ENCODE measurements at places on chromosomes 2 and 18. TPM values are rescaled to one million over a fixed set of nuclear protein-coding genes. Genes with fewer than 3 reads are reported as not detected.

GRCh38 chr2:119468154-119468955, 36.7 kb downstream of the TMEM37 start:
- no peak overlapping the region for H3K4me3 ChIP-seq
- no peak overlapping the region for H3K27ac ChIP-seq
- peaks cover 6% of the 10 kb centered on the region for H3K4me1 ChIP-seq
- H3K27me3 ChIP-seq, result no peaks in the 10 kb centered on the region
- DNase-seq, result no peak

GRCh38 chr18:49241852-49242251, 218.6 kb downstream of the DYM start:
- no peaks in the 10 kb centered on the region for H3K27me3 ChIP-seq
- H3K36me3 ChIP-seq, result peaks cover 6% of the 10 kb centered on the region
- no peak overlapping the region for H3K4me3 ChIP-seq
- no peaks in the 10 kb centered on the region for H3K4me1 ChIP-seq

Gene ADAM23
- 3.0 TPM for total RNA-seq

DNA sequence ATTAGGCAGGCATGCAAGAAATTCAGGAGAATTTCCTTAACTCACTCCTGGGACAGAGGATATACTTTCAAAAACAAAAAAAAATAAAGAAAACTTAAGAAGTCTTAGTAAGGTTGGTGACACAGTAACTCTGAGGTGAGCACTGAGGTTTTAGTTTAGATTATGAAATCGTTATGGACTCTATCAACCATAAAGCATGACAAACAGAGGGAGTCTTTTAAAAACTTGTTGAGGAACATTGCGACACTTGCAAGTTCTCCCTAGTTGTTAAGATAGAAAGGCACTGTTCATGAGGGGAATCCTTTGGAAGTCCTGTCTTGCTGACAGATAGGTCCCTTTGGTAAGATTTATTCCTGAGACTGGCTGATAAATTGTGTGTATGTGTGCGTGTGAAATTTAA, 194.3 kb upstream of the ERBB4 start:
- DNase-seq, result no peak
- H3K4me3 ChIP-seq, result no peak overlapping the region
- peaks cover 16% of the 10 kb centered on the region for H3K4me1 ChIP-seq
- H3K27ac ChIP-seq, result no peak overlapping the region
- H3K27me3 ChIP-seq, result peaks cover 13% of the 10 kb centered on the region
- no peaks in the 10 kb centered on the region for H3K36me3 ChIP-seq

DNA sequence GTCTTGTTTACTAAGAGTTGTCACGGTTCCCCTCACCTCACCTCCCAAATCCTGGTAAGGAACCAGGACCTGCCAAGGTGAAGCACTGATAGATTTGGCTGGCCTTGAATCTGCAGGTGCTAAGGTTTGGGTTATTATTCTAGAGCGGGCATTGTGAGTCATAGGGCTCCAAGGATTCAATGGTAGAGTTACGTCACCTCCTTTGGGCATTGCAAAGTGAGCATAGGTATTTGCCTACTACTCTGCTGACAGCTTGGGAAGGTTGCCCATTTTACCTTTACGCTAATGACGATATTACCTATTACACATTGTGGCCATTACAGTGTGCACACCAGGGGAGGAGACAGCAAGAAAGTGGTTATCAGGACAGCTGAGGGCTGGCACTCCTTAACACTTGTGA, 59.3 kb downstream of the SETBP1 start:
- no peak overlapping the region for H3K27ac ChIP-seq
- DNase-seq, result no peak
- H3K4me3 ChIP-seq, result no peak overlapping the region
- H3K4me1 ChIP-seq, result no peaks in the 10 kb centered on the region
- H3K36me3 ChIP-seq, result no peaks in the 10 kb centered on the region

DNA sequence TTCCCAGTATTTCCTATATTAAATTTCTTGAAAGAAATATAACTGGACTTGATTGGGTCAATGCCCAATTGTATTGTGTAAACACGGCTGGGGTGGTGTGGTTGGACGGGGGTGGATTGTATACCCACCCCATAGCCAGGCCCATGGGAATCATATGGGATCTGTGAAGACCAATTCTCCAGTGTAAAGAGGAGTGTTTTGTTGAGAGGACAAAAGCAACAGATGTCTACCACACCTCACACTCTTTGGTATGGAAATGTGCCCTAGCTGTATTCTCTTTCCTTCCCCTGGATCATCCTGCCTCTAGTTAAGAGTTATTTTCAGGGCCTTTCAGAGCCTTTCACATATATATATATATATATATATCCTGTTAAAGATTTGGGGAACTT, 57.5 kb upstream of the TGIF1 start:
- H3K4me3 ChIP-seq, result no peak overlapping the region
- DNase-seq, result no peak
- H3K27ac ChIP-seq, result no peak overlapping the region
- H3K4me1 ChIP-seq, result no peaks in the 10 kb centered on the region
- no peaks in the 10 kb centered on the region for H3K27me3 ChIP-seq

All from activated T-cell treated with anti-CD3 and anti-CD28 coated beads, Interleukin-2, amount 50 U/mL, for 72 hours (primary cell).